ENCODE measurements at places on chromosomes 13 and 19.

GRCh38 chr13:46475541-46475991 is 77.4 kb upstream of the LRCH1 start:
- peak; percentile 35 for DNase-seq

GRCh38 chr13:51767100-51767499 is 36.9 kb downstream of the DHRS12 start:
- no peak for DNase-seq

DNA sequence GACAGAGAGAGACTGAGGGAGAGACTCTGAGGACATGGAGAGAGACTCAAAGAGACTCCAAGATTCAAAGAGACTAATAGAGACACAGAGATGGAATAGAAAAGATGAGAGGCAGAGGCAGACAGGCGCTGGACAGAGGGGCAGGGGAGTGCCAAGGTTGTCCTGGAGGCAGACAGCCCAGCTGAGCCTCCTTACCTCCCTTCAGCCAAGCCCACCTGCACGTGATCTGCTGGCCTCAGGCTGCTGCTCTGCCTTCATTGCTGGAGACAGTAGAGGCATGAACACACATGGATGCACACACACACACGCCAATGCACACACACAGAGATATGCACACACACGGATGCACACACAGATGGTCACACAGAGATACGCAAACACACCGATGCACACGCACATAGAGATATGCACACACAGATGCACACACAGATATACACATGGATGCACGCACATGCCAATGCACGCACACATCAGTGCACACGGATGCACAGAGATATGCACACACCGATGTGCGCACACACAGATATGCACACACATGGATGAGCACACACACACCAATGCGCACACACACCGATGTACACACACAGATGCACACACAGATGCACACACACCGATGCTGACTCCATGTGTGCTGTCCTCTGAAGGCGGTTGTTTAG is 3.3 kb upstream of the F10 start:
- DNase-seq = no peak

- no peak for DNase-seq
These were observed 524 bp downstream of the RUBCNL start for GRCh38 chr13:46386392-46387063.

- DNase-seq = no peak
These were observed 190.9 kb downstream of the ZNF486 start for GRCh38 chr19:20357921-20358320.

GRCh38 chr13:59303433-59303832 is 860.3 kb downstream of the DIAPH3 start:
- DNase-seq = no peak

GRCh38 chr13:58573743-58574142 is 942.2 kb downstream of the PCDH17 start:
- DNase-seq = no peak

DNA sequence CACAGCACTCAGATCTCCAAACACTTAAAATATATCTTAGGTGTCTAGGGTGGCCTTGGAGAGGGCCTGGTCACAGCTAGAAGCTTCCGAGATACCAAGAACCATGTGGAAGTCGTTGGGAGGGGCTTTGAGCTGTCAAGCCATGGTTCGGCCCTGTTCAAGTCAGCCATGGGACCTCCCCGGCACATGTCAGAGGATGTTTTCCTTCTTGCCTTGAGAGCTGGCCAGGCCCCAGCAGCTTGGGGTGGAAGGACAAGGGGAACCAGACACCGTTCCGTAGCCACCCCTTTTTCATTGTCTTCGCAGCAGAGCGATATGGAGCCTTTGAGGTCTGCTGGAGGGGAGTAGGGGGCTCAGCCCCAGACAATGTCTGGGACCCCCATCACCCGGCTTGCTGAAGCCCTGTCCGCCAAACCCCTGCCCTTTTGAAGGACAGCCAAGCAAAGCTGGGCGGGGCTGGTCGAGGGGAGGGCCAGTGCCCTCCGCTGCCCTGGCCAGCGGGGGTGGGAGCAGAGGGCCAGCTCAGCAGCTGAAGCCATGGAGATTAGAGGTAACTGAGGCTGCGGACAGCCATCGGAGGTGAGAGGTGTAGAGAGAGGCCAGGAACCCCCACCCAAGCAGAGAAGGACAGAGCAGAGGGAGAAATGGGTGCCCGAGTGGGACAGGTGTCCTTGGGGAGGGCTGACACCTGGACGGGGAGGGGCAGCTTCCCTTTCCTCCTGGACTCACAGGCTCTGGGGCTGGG is 435 bp downstream of the KLK11 start:
- DNase-seq = no peak

- DNase-seq = no peak
These were observed 9.1 kb upstream of the FKRP start for GRCh38 chr19:46736531-46737297.

- no peak for DNase-seq
These were observed at the start of gene MAP4K1 for GRCh38 chr19:38617764-38618589. Gene MAP4K1, minus strand, starts transcription at chr19:38617953. Its CDS starts 58 bp downstream, at chr19:38617895.

GRCh38 chr19:4186087-4186993 is 3.9 kb downstream of the ANKRD24 start:
- DNase-seq = peak; percentile 79

- DNase-seq = peak; percentile 80
These were observed 49.3 kb upstream of the GPR183 start for GRCh38 chr13:99356262-99357091.

All from cardiac fibroblast (primary cell).